ENCODE measurements at places on chromosomes 13 and 19.

- DNase-seq: no peak
Observed at GRCh38 chr19:16542910-16543472, 754 bp upstream of the CHERP start.

- DNase-seq: peak; percentile 82
Observed at GRCh38 chr19:45125975-45126493, 33.1 kb downstream of the PPP1R37 start.

GRCh38 chr19:45601524-45602374 lies at the start of gene GPR4:
Gene GPR4 (minus strand): TSS chr19:45602212. CDS start chr19:45591866, 10,346 bp downstream.
- DNase-seq: no peak

DNA sequence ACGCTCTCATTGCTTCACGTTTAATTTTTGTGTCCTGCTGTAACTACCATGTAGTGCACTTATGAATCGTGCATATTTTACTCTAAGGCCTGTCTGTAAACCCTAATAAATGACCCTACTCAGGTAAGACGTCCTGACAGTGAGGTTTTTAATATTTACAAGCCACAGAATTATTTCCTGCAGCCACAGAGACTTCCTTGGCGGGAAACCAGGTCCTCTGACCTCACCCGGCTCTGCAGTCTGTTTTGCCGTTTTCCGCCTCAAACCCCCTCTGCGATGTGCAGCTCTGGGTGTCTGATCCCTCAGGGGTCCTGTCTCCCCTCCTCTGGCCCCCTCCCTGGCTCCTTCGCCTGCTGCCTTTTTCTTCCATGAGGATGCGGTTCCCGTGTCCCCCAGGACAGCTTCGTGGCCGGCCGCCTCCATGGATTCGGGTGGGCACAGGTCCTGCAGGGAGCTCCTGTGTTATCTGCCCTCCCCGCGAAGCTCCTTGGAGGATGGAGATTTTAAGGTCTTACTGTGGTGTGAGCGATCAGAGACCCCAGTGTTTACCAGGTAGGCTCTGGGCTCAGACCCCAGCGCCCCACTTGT lies 66.3 kb downstream of the MCF2L start:
- no peak for DNase-seq

- DNase-seq: peak; percentile 51
Observed at GRCh38 chr19:38134540-38135149, 89.4 kb downstream of the DPF1 start.

DNA sequence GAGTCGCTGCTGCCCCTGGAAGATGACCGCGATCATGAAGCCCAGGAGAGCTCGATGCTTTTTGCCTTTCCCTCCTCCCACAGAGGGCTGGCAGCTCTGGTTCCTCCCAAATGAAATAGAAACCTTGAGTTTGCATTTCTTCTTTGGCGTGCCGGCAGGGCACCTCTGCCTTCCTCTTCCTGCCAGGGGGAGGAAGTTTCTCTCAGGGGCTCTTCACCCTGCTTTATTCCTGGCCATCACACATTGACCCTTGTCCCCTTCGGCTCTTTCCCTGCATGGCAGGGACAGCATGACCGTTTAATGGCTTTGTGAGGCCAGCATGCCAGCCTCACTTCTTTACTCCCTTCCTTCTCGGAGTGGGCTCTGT lies 47.9 kb downstream of the ACTN4 start:
- no peak for DNase-seq

- DNase-seq: no peak
Observed at GRCh38 chr19:56690670-56691069, 19.1 kb upstream of the ZNF835 start.

GRCh38 chr19:56751078-56751489 lies 79.5 kb upstream of the ZNF835 start:
- DNase-seq: no peak

DNA sequence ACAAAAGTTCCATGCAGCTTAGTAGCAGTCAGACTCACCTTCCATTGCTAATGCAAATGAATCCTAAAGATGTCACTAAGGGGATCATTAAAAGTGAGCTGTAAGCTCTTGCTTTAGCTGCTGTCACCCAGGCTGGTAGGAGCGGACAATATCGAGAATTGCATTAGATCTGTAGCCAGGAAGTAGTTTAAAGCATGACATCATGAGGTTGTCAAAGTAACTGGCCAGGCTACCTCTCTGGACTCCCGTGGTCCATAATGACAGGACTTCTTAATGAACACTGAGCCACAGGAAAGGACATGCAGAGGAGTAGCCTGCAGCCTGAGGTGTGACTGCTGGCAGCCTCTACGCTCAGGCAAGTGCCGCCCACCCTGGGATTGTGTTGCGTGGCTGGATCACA lies 522.3 kb upstream of the NBEA start:
- no peak for DNase-seq

GRCh38 chr13:111043575-111043982 lies 71.5 kb upstream of the ARHGEF7 start:
- no peak for DNase-seq

DNA sequence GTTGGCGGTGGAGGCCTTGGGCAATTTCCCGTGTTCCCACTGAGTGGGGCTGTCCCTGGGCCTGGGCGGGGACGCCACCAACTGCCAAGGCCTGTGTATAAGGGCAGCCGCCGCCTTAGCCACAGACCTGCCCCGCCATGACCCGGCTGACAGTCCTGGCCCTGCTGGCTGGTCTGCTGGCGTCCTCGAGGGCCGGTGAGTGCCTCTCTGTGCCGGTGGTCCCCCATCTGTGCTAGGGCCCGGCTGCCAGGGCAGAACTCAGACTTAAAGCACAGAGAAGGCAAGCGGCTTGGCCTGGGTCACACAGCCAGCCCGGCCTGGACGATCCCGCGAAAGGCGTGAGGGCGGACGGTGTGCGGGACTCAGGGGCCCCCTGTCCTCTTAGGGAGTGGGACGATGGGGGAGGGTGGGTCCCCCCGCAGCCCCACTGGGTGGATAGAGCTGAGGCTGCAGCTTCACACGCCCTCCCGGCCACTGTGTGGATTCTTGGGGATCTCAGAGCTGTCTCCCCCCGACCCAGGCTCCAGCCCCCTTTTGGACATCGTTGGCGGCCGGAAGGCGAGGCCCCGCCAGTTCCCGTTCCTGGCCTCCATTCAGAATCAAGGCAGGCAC lies at the start of gene AZU1:
AZU1 (plus strand) TSS at position 128 of the 612 bp plus-strand sequence; CDS start at position 138, 10 bp downstream.
- no peak for DNase-seq

DNA sequence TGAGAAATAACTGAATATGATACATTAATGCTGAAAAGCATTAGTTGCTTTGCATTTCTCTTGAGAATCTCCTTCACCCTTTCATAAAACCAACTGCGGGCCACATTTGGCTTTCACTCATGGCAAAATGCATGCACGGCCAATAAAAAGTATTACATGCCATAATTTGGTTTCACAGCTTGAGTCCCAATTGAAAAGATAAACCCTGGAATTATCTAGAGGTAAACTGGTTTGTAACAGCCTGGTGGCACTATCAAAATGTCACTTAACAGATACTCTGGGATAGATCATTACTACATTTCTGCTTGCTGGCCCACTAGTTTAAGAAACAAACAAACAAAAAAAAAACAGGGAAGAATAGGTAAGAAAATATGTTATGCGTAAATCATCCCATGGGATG lies 3.9 kb downstream of the OBI1 start:
- no peak for DNase-seq

GRCh38 chr13:28347456-28348371 lies 147.2 kb downstream of the FLT1 start:
- peak; percentile 27 for DNase-seq

DNA sequence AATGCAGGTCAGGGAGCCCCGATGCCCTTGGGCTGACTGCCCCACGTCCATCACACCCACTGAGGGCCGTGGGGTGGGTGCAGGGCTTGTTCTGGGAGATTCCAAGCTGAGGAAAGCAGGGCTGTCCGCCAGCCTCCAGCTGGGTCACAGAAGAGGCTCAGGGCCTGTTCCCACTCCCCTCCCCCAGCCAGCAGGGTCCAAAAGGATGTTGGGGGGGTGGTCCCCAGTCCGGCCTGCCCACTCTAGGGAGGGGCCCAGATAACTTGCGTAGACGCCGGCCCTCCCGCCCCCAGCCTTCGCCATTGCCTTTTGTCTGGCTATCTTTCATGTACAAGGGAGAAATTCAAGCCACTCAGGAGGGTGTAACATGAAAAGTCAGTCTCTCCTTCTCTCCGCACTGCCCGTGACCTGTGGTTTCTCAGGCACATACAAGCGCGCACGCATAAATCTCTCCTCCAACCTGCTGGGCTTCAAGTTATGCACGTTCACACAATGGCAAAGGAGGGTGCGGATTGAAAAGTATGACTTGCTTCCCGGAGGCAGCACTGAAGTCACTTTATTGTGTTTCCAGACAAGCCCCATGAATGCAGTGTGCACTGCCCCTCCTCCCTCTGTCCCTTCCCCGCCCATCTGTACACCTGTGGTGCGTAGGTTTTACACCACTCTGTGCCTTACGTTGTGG lies 20.2 kb downstream of the CARM1 start:
- no peak for DNase-seq

- no peak for DNase-seq
Observed at GRCh38 chr19:3374369-3375112, 8.2 kb downstream of the NFIC start.

DNA sequence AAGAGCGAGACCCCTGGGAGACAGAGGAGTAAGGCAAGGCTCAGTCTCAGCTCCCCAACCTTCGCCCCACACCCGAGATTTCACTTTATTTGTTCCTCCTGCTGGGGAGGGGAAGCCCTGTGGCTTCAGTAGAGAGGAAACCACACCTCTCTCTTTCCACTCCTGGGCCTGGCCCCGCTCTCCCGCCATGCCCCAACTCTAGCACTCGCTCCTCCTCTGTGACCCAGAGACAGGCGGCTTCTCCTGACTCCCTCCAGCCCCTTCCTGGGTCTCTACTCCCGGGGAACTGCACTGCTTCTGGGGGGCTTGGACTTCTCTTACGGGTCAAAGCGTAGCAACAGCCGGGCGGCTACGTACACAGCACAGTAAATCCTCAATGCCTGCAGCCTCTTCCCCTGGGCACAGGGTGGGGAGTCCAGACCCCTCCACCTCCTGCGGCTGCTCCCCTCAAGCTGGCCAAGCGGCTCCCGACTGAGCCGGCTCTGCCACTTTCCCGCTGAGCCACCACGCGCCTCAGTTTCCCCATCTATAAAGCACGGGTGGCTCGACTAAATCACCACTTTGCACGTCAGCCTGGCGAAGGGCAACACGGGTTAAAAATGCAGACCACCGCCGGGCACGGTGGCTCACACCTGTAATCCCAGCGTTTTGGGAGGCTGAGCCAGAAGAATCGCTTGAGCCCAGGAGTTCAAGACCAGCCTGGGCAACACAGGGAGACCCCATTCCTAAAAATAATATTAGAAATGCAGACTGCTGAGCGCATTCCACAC lies 1.4 kb downstream of the RNF126 start:
- DNase-seq: peak; percentile 83

DNA sequence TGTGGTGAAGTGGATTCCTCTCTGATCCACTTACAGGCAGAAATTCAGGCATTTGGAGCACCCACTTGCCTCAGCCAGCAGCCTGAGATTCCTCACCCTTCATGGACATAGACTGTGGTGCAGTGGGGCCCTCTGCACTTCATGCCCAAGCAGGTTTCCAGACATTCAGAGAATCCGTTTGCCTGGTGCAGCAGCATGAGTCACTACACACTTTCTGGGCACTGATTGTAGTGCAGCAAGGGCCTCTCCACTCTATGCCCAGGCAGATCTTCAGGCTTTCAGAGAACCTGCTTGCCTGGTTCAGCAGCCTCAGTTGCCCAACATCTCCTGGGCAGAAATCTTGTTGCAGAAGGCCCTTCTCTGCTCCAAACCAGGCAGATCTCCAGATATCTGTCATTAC lies 920.9 kb downstream of the SLITRK5 start:
- DNase-seq: no peak

DNA sequence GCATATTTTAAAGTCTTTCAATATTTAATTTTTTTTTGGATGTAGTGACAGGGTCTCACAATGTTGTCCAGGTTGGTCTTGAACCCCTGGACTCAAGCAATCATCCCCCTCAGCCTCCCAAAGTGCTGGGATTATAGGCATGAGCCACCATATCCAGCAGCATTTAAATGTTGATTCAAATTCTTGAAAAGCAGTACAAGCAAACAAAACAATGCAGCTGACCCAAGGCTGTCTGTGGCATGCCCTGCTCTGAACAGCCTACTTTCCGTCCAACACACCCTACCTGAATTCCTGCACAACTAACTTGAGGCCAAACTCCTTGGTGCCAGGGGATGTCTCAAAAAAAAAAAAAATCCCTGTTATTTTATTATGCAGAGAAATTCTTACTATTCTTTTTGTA lies 23.0 kb downstream of the NEK5 start:
- no peak for DNase-seq

GRCh38 chr19:1248139-1248785 lies at the start of gene MIDN:
Gene MIDN (plus strand): TSS chr19:1248583. CDS start chr19:1250297, 1,714 bp downstream.
- DNase-seq: peak; percentile 78

- DNase-seq: no peak
Observed at GRCh38 chr19:28126135-28126898, 1086.6 kb downstream of the UQCRFS1 start.

GRCh38 chr13:45870232-45870631 lies 18.7 kb upstream of the SIAH3 start:
- DNase-seq: no peak

DNA sequence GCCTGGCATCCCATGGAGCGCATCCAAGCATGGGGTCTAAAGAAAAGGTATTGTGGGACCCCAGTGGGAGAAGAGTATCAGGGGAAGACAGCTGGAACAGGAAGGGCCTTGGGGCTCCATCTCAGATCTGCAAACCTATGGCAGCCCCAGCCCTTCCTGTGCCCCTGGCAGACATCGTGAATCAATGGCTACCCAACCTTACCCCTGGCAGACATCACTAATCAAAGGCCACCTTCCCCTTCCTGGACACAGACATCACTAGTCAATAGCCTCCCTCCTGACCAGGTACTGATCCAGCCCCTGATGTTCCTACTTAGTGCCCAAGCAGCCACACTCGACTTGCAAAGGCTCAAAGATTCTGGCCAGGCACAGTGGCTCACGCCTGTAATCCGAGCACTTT lies 15.8 kb downstream of the F2RL3 start:
- DNase-seq: no peak

- no peak for DNase-seq
Observed at GRCh38 chr13:96081888-96082287, 8.0 kb upstream of the HS6ST3 start.

DNA sequence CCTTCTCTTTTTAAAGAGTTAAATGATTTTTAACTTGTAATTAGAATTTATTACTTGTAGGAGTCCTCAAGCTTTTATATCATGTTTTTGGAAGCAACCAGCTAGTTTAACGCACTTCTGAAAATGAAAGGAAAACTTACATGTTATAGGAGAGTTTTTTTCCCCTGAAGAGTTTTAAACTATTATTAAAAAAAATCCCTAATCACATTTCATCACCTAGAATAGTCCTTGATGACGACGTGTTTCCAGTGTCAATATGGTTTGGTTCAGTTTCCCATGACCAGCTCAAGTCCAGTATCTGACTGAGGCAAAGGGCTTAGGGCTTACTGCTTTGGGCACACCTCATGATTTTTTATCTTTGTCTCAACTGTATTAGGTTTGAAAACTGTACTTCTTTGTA lies 36.0 kb downstream of the URI1 start:
- no peak for DNase-seq

DNA sequence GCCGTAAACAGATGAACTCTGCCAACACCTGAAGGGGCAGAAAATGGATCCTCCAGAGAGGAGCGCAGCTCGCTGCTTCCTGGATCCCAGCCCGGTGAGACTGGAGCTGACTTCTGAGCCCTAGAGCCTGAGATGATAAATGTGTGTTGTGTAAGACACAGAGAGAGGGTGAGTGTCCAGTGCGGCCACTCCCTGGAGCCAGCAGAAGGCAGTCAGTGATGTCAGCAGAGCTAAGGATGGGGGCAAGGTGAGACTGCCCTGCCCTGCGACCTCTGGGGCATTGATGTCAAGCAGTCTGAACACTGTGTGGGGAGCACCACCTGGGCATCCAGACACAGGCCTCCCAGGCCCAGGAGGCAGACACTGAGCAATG lies 9.7 kb upstream of the SLC35E1 start:
- no peak for DNase-seq
